ENCODE measurements at places on chromosomes 1 and 21.

DNA sequence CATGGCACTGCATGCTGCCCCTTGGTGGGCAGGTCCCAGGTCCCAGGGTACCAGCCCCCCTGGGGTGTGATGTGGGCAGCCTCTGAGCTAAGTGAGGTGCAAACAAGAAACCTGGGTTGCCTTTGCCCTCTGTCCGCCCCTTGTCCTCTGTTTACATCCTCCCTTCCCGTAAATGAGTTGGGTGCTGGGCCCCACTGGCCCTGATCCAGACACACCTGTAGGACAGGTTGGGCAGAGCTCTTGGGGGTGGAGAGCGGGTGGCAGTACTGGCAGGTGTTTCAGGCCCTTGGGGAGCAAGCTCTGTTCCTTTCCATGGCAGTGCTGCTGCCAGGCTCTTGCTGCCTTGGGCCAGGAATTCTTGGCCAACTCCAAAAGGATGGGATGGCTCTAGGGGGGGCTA lies 35.8 kb downstream of the ELF3 start:
- no peak for DNase-seq

DNA sequence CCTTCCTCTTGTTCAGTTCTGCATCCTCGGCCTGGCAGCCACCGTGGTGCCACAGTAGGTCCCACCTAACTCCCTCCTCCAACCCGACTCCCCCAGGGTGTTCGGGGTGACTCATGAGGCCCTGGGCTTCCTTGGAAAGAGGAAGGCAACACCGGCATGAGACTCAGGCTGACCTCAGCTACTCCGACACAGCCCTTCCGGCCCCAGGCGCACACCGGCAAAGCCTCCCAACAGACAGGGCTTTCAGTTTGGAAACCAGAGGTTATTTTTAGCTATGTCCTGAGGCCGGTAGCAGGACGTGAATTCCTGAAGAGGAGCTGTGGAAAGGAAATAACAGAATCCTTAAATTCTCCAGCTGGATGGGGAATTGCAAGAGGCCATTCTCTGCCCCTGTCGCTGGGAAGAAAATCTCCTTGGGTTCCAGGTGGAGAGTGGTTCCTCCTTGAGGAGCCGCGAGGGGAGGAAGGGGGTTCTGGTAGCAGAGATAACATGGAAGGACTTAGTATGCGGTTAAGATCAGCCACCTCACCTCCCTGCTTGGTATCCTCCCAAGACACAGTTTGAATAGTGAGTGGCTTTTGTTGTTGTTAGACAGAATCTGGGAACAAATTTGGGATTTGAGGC lies 24.4 kb downstream of the PLXNA2 start:
- DNase-seq: no peak

DNA sequence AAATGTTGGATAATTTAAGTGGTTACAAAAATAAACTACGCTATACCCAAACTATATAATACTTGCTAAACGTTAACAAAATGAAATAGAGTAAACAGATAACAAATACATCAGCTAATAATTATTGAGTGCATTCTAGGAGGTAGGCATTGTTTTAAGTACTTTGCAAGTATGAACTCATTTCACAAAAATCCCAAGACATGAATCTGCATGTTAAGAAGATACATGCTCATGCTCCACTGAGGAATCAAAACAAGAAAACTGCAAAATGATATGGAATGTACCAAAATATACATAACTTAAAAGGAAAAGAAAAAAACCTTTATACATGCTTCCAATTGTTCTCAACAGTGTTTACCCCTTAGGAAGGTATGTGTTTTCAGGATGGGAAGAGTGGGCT lies 2.5 kb downstream of the FRRS1 start:
- DNase-seq: no peak

DNA sequence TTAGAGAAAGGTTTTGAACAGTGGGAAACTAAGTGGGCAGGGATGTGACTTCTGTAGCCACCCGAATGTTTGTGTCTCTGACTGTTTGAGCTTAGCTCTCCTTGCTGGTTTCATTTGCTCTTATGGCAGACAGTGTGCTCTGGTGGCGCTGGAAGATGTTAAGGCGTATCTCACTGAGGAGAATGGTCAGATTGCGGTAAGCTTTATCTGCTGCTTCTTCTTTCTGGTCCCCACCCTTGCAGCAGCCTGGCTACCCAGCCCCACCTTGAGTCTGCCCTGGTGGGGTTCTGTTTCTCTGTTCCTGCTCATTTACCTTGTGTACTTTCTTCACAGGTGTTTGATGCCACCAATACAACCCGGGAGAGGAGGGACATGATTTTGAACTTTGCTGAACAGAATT lies 9.9 kb downstream of the PFKFB2 start:
- DNase-seq: no peak

- peak; percentile 58 for DNase-seq
Observed at GRCh38 chr1:218339267-218339831, 5.8 kb upstream of the TGFB2 start.

All from A549 (cell line).